ENCODE measurements at places on chromosomes 12 and 14.

GRCh38 chr12:132588319-132588718 lies 22.1 kb downstream of the LRCOL1 start:
- no peak for DNase-seq

- DNase-seq: no peak
Measured at GRCh38 chr12:226401-226800, 12.4 kb upstream of the SLC6A12 start.

GRCh38 chr12:11856971-11857370 lies 207.5 kb downstream of the ETV6 start:
- no peak for DNase-seq

GRCh38 chr12:78802593-78802992 lies 62.0 kb upstream of the SYT1 start:
- no peak for DNase-seq

DNA sequence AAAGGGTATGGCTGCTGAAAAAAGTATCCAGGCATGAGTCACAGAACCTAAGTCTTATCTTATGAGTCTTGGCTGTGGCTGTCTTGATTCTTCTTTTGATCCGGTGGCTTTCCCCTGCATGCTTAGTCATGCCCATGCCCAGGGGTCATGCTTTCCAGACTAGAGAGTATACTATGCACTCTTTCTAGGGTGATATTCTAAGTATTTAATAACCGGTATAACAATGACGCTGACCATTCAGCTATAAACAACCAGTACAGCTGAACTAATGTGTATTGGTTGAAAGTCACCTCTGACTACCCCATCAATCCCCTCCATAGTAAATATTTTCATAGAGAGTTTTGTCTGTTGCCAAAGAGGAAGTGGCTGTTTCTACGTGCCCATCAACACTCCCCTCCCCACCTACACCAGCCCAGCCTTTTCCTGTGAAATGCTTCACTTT lies 34.7 kb upstream of the NRXN3 start:
- DNase-seq: no peak

- no peak for DNase-seq
Measured at GRCh38 chr14:30238936-30239335, 311.3 kb upstream of the PRKD1 start.

- DNase-seq: no peak
Measured at GRCh38 chr14:62143245-62143644, 381.0 kb downstream of the SNAPC1 start.

GRCh38 chr14:61489932-61490331 lies 168.6 kb downstream of the PRKCH start:
- DNase-seq: no peak

DNA sequence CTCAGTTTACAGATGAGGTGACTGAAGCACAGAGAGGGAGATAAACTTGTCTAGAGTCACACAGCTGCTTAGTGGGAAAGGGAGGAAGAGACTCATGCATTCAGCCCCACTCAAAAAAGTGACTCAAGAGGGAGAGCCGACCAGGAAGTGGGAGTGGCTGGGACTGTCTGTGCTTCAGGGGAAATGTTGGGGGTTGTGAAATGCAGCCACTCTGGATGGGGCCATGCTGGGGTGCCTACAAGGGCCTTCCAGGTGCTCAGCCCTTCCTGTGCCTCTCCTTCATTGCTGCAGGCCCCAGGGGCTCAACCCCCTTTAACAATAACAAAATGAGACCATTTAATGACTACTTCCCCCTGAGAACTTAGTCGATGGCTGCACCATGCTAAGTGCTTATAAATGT lies 41.8 kb downstream of the CACNA1C start:
- DNase-seq: no peak

DNA sequence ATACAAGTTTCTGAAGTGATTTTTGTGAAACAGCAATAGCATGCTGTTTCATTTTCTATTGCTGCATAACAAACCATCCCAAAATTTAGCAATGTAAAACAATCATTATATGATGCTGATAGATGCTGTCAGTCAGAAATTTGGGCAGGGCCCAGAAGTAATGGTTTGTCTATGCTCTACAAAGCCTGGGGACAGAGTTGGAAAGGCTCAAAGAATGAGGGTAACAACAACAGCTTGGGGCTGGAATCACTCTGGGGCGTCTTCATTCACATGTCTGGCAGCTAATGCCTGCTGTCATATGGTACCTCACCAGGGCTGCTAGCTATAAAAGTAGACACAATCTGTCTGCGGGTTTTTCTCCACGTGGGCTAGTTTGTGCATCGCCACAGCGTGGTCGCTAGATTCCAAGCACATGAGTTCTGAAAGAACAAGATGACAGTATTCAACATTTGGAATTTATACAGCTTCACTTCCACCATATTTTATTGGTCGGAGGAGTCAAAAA lies 176.5 kb downstream of the BMP4 start:
- no peak for DNase-seq

DNA sequence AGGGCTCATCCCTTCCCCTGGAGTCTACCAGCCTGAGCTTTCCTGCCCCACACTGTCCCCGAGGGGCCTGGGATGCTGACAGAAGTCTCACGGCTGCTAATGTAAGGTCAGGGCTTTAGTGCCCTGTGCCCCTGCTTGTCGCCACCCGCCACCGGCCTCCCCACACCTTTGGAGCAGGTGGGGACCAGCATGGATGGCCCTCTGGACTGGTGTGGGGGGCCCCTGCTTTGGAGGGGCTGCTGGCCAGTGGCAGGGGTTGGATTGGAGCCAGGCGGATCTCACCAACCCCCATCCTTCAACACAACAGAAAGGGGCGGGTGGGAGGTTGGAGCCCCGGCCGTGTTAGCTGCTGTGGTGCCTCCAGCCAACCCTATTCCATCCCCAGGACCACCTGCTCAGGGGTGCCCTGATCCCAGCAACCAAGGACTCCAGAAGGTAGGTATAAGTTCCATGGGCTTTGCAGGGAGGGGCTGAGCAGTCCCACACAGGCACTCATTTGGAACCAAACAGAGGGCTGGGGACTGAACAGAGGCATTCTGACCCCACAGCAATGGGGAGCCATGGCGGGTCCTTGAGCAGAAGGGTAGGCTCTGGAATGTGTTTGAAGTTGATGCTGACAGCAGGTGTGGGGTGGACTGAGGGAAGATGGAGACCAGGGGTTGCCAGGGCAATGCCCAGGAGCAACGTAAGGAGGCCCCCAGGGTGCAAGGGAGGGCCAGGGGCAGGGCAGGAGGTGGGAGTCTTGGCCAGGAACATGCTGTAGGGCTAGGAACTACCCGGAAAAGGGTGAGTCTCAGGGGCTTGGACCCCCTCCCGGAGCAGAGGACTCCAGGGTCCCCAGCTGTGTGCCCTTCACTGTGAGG lies 145.1 kb upstream of the C14orf180 start:
- no peak for DNase-seq

GRCh38 chr12:52350786-52351185 lies 16.5 kb downstream of the KRT85 start:
- DNase-seq: no peak

Measured in GM06990 (cell line).